ENCODE measurements at places on chromosomes 12 and 14.

GRCh38 chr14:32364941-32365340 lies 35.8 kb downstream of the AKAP6 start:
- DNase-seq: no peak

- DNase-seq: no peak
These were observed 384.6 kb downstream of the APAF1 start for GRCh38 chr12:99029511-99030271.

- DNase-seq: no peak
These were observed 19.0 kb upstream of the KRAS start for GRCh38 chr12:25269701-25270100.

DNA sequence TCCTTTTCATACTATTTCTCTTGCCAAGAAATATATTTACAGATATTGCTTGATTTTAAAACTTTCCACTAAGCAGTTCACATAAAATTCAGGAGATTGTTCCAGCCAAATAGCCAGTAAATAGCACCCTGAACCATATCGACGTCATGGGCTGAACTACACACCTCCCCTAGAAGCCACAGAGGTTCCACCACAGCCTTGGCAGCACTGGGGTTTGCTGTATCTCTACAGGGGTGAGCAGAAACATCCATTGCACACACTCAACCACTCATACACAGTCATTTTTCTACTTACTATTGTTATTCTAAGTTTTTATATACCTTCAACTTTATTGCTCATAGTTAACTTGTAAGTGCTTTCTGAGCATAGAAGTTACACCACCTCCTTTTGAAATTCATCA lies 8.1 kb upstream of the EIF2S3B start:
- DNase-seq: peak; percentile 4

- DNase-seq: no peak
These were observed 11.4 kb downstream of the AGAP2 start for GRCh38 chr12:57726884-57727757.

DNA sequence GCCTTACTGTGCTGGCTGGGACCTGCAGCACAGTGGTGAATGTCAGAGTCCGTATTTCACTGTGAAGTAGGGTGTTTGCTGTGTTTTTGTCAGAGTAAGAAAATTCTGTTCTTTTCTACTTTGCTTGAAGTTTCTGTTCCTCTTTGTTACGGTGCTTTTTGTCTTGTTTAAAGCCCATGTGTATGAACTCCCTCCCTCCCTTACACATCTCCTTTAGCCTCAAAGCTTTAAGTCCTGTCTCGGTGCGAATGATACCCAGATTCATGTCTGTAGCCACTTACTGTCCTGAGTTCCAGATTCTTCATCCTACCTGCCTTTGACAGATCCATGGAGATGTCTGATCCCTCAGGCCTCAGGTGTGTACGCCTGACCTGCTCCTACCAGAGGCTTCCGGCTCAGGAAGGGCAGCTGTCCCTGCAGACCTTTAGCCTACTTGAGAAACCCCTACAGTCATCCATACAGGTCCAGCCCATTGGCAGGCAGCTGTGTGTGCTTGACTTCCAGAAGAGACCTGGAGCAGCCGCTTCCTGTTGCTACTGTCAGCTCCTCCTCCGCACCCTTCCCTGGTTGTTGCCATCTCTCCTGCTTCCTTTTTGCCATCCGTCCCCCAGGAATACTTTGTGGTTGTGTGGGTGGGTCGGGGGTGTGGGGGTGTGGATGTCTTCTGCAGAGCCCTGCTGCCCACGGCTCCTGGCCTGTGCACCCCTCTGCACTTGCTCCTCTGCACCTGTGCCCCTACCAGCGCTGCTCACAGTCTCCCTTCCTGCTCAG lies 72.9 kb downstream of the DDX51 start:
- no peak for DNase-seq

DNA sequence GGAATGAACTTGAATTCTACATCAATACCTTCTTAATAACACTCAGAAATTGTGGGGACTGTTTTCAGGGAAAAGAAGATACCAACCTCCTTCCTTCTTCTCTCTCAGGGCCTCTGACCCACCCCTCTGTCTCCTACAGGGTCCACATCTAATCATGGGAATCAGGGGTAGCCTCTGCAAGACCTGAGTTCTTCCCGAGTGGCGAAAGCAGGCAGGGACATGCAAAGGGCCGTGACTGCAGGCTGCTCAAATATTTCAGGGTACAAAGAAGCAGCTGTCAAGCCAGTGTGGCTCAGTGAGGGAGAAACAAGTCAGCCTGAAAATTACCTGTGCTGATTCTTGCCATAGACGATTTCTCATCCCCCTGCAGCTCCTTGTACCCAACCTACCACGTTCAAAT lies 123.1 kb upstream of the PARP11 start:
- DNase-seq: no peak

- DNase-seq: no peak
These were observed 59.4 kb upstream of the VSX2 start for GRCh38 chr14:74179856-74180255.

DNA sequence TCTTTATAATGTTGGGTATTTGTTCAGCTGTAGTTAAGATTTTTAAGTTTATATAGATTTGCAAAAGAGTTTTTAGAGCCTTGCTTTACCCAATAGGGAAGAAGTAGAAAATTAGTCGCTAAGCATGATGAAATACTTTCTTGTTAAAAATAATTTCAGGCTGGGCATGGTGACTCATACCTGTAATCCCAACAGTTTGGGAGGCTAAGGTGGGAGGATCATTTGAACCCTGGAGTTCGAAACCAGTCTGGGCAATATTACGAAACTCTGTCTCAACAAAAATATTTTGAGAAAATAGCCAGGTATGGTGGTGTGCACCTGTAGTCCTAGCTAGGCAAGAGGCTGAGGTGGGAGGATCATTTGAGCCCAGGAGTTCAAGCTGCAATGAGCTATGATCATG lies 18.7 kb upstream of the SCFD1 start:
- DNase-seq: no peak

DNA sequence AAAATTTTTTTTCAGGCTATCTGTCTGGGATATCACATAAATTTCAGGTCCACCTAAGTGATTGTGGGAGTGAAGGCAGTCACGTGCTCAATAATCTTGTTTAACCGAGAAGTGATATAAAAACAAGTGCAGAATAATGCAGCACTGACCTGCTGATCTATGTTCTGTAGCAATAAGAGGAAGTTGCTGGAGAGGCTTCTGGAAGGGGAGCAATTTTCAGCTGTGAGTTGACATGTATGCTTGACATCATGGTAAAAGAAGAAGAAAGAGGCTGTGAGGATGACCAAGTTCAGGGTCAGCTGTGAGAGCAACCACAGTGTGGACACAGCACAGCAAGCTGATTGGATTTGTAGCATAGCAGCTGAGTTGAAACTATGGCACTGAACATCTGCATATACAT lies 172.0 kb upstream of the PELI2 start:
- DNase-seq: no peak

DNA sequence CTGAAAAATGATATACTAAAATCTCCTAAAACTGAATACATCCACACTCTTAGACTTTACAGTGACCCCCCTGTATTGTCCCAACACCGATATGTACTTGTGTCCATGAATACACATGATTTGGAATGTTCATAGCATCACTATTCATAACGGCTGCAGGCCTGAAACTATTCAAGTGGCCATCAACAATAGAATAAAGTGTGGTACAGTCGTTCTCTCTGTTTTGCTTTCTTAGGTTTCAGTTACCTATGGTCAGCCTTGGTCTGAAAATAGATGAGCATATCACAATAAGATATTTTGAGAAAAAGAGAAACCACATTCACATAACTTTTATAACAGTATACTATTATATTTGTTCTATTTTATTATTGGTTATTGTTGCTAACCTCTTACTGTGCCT lies 150.6 kb downstream of the ASCL4 start:
- no peak for DNase-seq

- no peak for DNase-seq
These were observed 1.1 kb downstream of the CNTN1 start for GRCh38 chr12:40693207-40693821.

GRCh38 chr12:43921666-43922337 lies 85.9 kb downstream of the TMEM117 start:
- no peak for DNase-seq

DNA sequence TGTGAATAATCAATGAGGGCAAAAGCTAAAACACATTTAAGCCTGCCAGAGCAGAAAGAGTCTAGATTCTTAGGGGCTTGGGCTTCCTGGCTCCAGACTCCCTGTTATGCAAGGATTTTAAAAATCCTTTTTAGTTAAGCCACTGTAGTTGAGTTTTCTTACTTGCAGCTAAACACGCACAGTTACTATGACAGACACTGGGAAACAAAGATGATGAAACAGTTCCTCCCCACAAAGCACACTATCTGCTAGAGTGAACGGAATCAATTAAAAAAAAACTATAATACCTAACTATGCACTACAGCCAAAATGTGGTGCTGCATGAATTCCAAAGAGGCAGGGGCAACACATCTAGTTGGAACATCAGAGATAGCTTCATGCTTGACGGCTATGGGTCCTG lies 28.2 kb downstream of the RPS6KA5 start:
- DNase-seq: no peak
